ENCODE measurements at places on chromosomes 4 and X.

GRCh38 chr4:156295676-156296195, 342.1 kb upstream of the CTSO start:
- H3K4me3 ChIP-seq: no peak overlapping the region
- no peaks in the 10 kb centered on the region for H3K36me3 ChIP-seq
- H3K27ac ChIP-seq: no peak overlapping the region
- no peak for DNase-seq
- H3K4me1 ChIP-seq: no peaks in the 10 kb centered on the region

GRCh38 chr4:92241094-92241493, 62.7 kb upstream of the GRID2 start:
- no peaks in the 10 kb centered on the region for H3K4me1 ChIP-seq
- H3K27ac ChIP-seq: no peak overlapping the region
- no peaks in the 10 kb centered on the region for H3K27me3 ChIP-seq
- H3K36me3 ChIP-seq: no peaks in the 10 kb centered on the region

- no peaks in the 10 kb centered on the region for H3K36me3 ChIP-seq
- H3K27ac ChIP-seq: no peak overlapping the region
- no peaks in the 10 kb centered on the region for H3K4me1 ChIP-seq
- H3K4me3 ChIP-seq: no peak overlapping the region
Measured at GRCh38 chr4:82578935-82579334, 17.1 kb upstream of the TMEM150C start.

- H3K27me3 ChIP-seq: peaks cover 70% of the 10 kb centered on the region
- peaks cover 13% of the 10 kb centered on the region for H3K4me1 ChIP-seq
- H3K27ac ChIP-seq: no peak overlapping the region
- no peak overlapping the region for H3K4me3 ChIP-seq
- no peaks in the 10 kb centered on the region for H3K36me3 ChIP-seq
Measured at GRCh38 chrX:12885508-12885907, 18.6 kb downstream of the TLR7 start.

- H3K4me3 ChIP-seq: no peak overlapping the region
- H3K27me3 ChIP-seq: no peaks in the 10 kb centered on the region
- no peak overlapping the region for H3K27ac ChIP-seq
- H3K4me1 ChIP-seq: no peaks in the 10 kb centered on the region
- no peak for DNase-seq
Measured at GRCh38 chr4:32932156-32932555, 2212.0 kb downstream of the PCDH7 start.

DNA sequence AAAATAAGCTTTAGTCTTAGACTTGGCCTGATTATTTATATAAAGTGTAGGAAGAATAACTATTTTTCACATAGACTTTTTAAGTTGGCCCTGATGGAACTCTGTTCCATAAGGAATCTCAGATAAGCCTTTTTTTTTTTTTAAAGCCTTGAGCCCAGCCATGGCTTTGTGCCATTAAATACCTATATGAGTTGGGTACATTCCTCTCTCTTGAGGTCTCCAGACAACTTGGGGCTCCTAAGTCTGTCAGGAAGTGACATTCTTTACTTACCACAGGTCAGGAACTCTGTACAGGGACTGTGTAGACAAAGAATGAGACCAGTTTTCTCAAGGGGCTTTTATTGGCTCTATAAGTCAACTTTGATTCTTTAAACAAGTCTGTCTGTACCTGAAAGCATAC, 27.1 kb upstream of the IGFBP7 start:
- DNase-seq: no peak
- H3K4me1 ChIP-seq: no peaks in the 10 kb centered on the region
- H3K4me3 ChIP-seq: no peak overlapping the region

- H3K27me3 ChIP-seq: peaks cover 35% of the 10 kb centered on the region
- no peak overlapping the region for H3K4me3 ChIP-seq
- H3K4me1 ChIP-seq: no peaks in the 10 kb centered on the region
- H3K27ac ChIP-seq: no peak overlapping the region
- no peaks in the 10 kb centered on the region for H3K36me3 ChIP-seq
Measured at GRCh38 chrX:107324493-107325310, 118.3 kb downstream of the DNAAF6 start.

- H3K27ac ChIP-seq: no peak overlapping the region
- no peaks in the 10 kb centered on the region for H3K36me3 ChIP-seq
- peaks cover 3% of the 10 kb centered on the region for H3K4me1 ChIP-seq
- no peak for DNase-seq
Measured at GRCh38 chrX:98931216-98931615, 1478.9 kb downstream of the PCDH19 start.

DNA sequence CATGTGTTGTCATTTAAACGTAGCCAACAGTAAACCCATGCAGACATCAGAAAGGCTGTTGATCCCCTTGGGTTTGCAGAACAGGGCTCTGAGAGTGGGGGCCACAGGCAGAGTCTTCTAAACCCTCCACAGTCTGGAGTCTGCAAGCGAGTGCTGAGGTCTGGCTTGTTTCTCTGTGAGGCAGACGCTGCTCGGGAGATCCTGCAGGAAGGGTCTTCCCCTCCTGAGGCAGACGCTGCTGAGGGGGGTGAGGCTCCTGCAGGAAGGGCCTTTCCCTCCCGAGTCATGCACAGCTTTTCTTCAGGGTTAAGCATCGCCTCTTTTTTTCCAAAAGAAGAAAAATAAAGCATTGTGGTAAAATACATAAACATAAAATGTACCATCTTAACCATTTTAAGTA, 17.1 kb upstream of the PDE6B start:
- no peak overlapping the region for H3K27ac ChIP-seq
- DNase-seq: peak; percentile 23
- H3K4me1 ChIP-seq: peaks cover 10% of the 10 kb centered on the region
- H3K4me3 ChIP-seq: no peak overlapping the region
- H3K36me3 ChIP-seq: no peaks in the 10 kb centered on the region
- H3K27me3 ChIP-seq: peaks cover 20% of the 10 kb centered on the region

DNA sequence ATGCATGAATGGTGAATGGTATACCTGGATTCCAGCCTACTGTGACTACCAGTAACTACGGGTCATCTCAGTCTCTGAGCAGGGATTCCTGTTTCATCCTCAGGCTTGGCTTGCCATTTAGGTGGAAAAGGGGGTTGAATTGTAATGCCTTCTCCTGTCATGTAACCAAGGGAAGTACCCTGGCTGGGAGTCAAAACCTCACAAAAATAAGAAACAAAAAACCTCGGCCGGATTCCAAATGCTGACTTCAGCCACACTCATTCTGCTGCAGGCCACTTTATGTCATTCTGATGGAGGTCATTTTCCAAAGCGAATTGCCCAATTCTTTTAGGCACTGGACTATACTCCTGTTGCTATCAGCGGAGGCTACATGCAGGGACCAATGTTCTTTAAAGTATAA, 324.7 kb downstream of the LDB2 start:
- H3K4me1 ChIP-seq: no peaks in the 10 kb centered on the region
- H3K27me3 ChIP-seq: no peaks in the 10 kb centered on the region
- no peak overlapping the region for H3K27ac ChIP-seq
- no peak overlapping the region for H3K4me3 ChIP-seq
- DNase-seq: no peak
